GM06990 (cell line): ENCODE measurements at places on chromosomes 12 and 14.
A peak's percentile ranks its signal among the peaks of the same experiment; 100 is the strongest.

DNA sequence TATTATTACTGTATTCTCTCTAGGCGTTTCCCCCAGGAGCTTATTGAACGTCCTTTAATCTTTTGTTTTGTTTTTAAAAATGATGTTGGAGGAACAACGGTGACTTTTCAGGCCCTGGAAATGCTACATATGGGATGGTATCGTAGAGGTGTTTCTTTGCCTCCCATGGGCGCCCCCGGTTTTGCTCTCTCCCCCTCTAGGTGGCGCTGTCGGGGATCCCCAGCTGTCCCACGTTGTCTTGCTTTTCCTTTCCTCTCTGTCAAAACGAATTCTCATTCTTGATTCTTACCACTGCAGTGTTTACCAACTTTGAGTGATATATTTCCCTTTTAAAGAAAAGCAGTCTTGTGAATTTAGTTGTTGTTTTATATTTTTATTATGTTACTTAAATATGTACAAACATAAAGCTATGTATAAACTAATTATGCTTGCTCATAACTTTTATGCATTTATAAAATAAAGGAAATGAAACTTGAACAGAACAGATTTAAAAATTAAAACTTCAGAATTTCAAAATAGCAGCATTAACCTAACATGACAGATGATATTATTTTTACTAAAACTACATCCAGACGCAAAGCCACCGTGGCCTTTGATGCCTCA lies 171.9 kb downstream of the RGS6 start:
- peak; percentile 41 for DNase-seq

- no peak for DNase-seq
Observed at GRCh38 chr14:69532561-69533340, 41.9 kb downstream of the CCDC177 start.

GRCh38 chr12:110165540-110166159 lies 41.5 kb downstream of the IFT81 start:
- DNase-seq = peak; percentile 30

- DNase-seq = no peak
Observed at GRCh38 chr12:89372584-89373370, 20.5 kb upstream of the DUSP6 start.

- DNase-seq = no peak
Observed at GRCh38 chr14:20827326-20827725, 24.7 kb upstream of the RNASE1 start.

DNA sequence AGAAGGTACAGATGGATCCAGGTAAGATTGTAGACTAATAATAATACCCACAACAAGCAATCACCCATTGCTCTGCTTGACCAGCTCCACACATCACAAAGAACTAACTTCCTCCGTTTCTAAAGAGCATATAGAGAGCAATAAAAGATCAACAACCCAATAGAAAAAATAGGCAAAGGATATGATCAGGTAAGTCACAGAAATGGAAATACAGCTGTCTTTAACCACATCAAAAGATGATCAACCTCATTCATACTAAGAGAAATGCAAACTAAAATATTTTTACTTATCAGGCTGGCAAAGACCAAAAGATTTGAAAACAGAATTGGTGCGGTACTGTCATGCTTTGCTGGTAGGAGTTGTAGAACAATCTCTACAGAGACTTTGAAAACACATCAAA lies 8.9 kb downstream of the C2CD5 start:
- DNase-seq = no peak

DNA sequence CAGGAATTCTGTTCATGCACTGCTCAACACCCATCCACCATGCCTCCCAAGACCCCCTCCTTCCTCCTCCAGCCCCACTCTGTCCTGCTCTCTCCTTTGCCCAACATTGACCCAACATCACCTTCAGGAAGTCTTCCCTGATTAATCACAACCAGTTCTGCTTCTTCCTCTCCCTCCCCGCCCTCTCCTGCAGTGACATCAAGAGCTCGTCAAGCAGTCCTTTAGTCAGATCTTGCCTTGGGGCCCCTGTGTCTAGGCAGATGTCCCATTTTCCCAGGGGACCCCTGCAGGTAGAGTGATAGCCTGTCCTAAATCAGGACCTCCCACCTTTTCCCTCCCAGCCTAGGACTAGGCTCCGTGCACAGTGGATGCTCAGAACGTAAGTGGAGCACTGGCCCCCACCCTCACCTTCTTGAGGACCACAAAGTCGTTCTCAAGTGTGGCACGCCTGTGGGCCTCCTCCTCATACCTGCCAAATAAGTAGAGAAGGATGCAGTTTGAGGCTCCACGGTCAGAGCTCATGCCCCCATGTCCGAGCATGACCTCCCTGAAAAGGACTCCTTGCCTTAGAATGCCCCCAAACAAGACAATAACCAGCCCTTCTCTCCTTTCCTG lies 2.3 kb downstream of the KRT78 start:
- no peak for DNase-seq

- DNase-seq = no peak
Observed at GRCh38 chr12:115199831-115200230, 515.9 kb upstream of the TBX3 start.

DNA sequence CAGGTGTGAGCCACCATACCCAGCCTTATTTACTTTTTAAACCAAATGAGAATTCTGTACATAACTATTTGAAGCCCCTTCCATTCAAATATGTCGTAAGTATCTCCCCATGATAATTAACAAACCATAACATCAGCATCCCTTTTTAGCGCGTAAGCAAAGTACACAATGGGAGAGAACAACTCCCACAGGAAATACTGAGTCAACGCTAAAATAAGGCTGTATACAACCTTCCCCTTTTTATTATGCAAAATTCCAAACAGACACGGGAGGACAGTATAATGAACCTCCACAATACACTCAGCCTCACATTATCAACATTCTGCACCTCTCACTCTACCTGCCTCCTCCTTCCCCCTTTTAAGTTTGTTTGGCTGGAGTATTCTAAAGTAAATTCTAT lies 73.5 kb downstream of the CCDC88C start:
- no peak for DNase-seq

GRCh38 chr12:107368586-107368985 lies 275.2 kb upstream of the CRY1 start:
- DNase-seq = no peak

DNA sequence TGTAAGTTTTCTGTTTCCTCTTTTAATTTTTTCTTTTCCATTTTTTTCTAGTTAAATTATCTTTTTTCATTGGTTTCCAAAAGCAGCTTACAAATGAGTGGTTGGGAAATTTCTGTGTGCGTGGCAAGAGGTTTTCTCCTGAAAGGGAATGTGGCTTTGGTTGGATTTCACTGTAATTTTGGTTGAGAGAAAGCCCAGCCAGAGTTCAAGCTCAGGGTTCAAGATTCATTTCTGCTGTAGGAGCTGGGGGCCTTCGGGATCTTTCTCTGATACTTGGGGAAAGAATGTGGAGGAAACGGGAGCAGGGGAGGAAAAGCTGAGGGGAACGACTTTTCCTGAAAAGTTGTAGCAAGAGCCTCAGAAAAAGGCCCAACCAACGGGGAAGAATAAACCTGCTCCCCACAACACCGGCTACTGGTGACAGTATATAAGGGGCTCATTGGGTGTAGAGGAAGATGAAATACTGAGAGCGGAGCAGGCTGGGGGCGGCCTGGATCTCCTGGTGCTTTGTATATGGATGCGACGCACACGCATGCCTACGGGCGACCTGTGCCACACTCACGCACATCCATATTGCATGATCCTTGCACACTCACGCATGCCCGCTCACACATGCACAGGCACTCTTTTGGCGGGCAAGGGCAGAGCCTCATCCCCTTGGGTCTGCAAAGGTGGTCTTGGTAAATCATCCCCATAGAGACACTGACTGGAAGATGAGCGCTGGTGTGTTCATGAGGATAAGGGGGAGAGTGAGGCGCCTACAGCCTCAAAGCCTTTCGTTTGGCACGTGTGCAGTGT lies 1.9 kb downstream of the HOXC10 start:
- no peak for DNase-seq

- DNase-seq = no peak
Observed at GRCh38 chr12:20486233-20486632, 117.9 kb downstream of the PDE3A start.
